Spinal cord (tissue), 10 donors: ENCODE measurements at places on chromosomes 5 and 9. TPM values are rescaled to one million over a fixed set of nuclear protein-coding genes. Genes with fewer than 3 reads are reported as not detected.

- H3K4me1 ChIP-seq: no peaks in the 10 kb centered on the region
- no peak for DNase-seq
- H3K36me3 ChIP-seq: no peaks in the 10 kb centered on the region
- no peak overlapping the region for H3K4me3 ChIP-seq
- H3K27ac ChIP-seq: no peak overlapping the region
Measured at GRCh38 chr5:115507681-115508080, 36.9 kb downstream of the FEM1C start.

GRCh38 chr5:160463740-160464465 lies 42.2 kb downstream of the PTTG1 start:
- peaks cover 8% of the 10 kb centered on the region for H3K4me1 ChIP-seq
- no peaks in the 10 kb centered on the region for H3K36me3 ChIP-seq
- DNase-seq: peak; percentile 31
- no peak overlapping the region for H3K4me3 ChIP-seq

GRCh38 chr5:38576442-38576841 lies 20.0 kb upstream of the LIFR start:
- peaks cover 3% of the 10 kb centered on the region for H3K4me1 ChIP-seq
- DNase-seq: no peak
- H3K27ac ChIP-seq: no peak overlapping the region
- no peak overlapping the region for H3K4me3 ChIP-seq

- no peaks in the 10 kb centered on the region for H3K27me3 ChIP-seq
- H3K36me3 ChIP-seq: no peaks in the 10 kb centered on the region
- no peak overlapping the region for H3K4me3 ChIP-seq
- H3K27ac ChIP-seq: no peak overlapping the region
- no peaks in the 10 kb centered on the region for H3K4me1 ChIP-seq
Measured at GRCh38 chr9:297104-297972, 82.7 kb downstream of the DOCK8 start.

DNA sequence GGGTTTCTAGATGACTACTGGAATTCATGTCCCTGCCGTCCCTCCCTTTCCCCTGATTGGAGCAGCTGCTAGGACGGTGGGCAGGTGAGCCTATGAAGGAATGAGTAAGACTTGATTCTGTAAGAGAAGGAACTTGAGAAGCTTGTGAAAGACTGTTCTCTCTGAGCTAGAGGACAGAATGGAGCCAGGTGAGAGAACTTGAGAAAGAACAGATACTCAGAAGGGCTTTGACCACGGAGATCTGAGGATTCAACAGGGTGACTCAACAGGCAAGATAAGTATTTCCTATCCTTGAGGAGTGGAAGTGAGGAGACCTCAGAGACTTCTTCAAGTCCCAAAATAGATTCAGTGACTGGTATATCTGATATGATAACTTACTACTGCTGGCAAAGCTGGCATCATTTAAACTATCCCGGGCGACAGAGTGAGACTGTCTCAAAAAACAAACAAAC lies 41.9 kb downstream of the HSDL2 start:
- no peaks in the 10 kb centered on the region for H3K4me1 ChIP-seq
- no peak overlapping the region for H3K27ac ChIP-seq
- H3K36me3 ChIP-seq: peaks cover 6% of the 10 kb centered on the region
- DNase-seq: no peak

GRCh38 chr5:36373527-36374086 lies 71.9 kb upstream of the RANBP3L start:
- peak overlapping the region; percentile 6 for H3K27ac ChIP-seq
- H3K4me1 ChIP-seq: peaks cover 6% of the 10 kb centered on the region
- H3K27me3 ChIP-seq: no peaks in the 10 kb centered on the region
- H3K4me3 ChIP-seq: no peak overlapping the region

DNA sequence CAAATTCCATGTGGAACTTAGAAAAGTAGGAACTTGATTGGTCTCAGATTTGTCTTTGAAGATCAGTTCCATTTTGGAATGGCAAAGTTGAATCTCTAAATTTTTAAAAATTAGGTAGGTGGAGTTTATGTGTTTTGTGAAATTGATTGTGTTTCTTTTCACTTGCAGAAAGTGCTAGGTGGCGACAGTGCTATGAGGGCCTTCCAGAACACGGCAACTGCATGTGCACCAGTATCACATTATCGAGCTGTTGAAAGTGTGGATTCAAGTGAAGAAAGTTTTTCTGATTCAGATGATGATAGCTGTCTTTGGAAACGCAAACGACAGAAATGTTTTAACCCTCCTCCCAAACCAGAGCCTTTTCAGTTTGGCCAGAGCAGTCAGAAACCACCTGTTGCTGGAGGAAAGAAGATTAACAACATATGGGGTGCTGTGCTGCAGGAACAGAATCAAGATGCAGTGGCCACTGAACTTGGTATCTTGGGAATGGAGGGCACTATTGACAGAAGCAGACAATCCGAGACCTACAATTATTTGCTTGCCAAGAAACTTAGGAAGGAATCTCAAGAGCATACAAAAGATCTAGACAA lies 2.8 kb downstream of the PHAX start:
- H3K4me3 ChIP-seq: no peak overlapping the region
- no peak for DNase-seq
- H3K27ac ChIP-seq: no peak overlapping the region
- H3K4me1 ChIP-seq: peaks cover 26% of the 10 kb centered on the region

CLPTM1L gene
- polyA plus RNA-seq: 104 TPM

SPACA9 gene
- polyA plus RNA-seq: 13.9 TPM

C1QTNF2 gene
- polyA plus RNA-seq: 3.0 TPM
